Activated CD4-positive, alpha-beta memory T cell treated with anti-CD3 and anti-CD28 coated beads, Interleukin-2, amount 10 ng/mL, durations not matched to agents 7 days and 5 days (primary cell): ENCODE measurements at places on chromosomes 12 and 14. TPM values are rescaled to one million over a fixed set of nuclear protein-coding genes. Genes with fewer than 3 reads are reported as not detected.

The OR6C2 gene
- total RNA-seq: not detected

The PRR4 gene
- 0.68 TPM for total RNA-seq

The HRK gene
- not detected for total RNA-seq

The C14orf132 gene
- total RNA-seq: 1.1 TPM

The LMNTD1 gene
- not detected for total RNA-seq

The CD163L1 gene
- total RNA-seq: not detected

DNA sequence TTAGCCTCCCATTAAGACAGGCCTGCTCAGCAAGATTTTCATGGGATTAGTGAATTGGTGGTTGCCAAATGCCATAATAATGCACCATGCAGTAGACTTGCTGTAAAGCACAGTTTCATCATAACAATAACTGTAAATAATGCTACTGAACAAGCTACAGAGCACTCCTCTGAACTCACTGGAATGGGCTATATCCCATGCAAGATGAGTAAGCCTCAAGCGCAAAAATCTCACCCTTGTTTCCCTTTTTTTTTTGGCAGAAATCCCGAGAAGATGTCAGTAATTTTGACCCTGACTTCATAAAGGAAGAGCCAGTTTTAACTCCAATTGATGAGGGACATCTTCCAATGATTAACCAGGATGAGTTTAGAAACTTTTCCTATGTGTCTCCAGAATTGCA lies 145.9 kb upstream of the HIF1A start:
- no peak for DNase-seq

GRCh38 chr12:108837239-108837638 lies 20.1 kb downstream of the SSH1 start:
- no peak for DNase-seq

- DNase-seq: no peak
These were observed 988.3 kb upstream of the LRFN5 start for GRCh38 chr14:40618225-40618898.

DNA sequence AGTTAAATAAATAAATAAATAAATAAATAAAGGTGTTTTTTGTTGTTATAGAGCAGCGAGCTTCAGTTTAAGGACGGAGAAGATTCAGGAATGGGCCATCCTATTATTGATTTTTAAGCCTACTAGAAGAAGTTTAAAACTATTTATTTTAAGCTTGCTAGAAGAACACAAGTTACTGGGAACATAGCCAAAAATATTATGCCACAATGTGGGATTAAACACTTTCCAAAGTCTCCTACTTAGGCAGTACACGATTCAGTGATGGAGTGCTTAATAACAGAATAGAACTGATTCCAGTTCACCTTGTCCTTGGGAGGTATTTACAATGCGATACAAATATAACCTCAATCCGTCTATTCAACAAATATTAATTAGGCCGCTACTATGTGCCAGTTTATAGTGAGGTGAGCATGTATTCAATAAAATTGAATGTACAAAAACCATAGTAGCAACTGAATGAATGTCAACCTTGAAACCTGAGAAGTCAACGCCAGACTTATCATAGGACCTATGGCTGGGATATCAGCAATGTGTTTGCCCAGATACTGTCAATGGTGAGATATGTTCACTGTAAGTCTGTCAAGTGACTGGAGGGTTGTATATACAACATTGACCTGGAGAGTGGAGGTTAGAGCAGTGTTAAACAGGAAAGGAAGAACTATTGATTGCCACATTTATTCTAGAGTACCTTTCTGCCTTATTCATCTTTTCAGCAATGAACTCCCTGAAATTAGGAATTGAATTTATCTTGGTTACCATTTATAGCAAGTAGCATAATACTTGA lies 486.4 kb downstream of the TMTC2 start:
- DNase-seq: no peak

GRCh38 chr14:57656853-57657252 lies 163.2 kb upstream of the CCDC198 start:
- DNase-seq: no peak

DNA sequence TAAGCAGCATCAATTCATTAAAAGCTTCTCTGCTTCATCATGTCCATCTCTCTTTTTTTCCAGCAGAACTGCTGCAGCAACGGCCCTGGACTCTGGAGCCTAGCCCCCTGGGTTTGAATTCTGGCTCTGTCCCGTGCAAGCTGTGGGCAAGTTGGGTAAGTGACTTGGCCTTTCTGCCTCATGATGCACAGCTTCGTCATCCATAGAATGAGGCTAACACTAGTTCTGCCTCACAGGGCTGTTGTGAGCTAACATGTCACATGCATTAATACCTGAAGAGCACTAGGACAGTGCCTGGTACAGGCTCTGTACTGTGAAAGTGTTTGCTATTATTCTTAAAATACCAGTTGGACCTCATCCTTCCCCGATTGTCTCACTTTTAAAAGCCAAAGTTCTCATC lies 4.2 kb downstream of the KRT82 start:
- DNase-seq: no peak
